Hematopoietic multipotent progenitor cell treated with erythropoietin and hydrocortisone succinate and interleukin-3 and kit ligand, for 17 days (in vitro differentiated cells): ENCODE measurements at places on chromosomes 7 and 10.

DNA sequence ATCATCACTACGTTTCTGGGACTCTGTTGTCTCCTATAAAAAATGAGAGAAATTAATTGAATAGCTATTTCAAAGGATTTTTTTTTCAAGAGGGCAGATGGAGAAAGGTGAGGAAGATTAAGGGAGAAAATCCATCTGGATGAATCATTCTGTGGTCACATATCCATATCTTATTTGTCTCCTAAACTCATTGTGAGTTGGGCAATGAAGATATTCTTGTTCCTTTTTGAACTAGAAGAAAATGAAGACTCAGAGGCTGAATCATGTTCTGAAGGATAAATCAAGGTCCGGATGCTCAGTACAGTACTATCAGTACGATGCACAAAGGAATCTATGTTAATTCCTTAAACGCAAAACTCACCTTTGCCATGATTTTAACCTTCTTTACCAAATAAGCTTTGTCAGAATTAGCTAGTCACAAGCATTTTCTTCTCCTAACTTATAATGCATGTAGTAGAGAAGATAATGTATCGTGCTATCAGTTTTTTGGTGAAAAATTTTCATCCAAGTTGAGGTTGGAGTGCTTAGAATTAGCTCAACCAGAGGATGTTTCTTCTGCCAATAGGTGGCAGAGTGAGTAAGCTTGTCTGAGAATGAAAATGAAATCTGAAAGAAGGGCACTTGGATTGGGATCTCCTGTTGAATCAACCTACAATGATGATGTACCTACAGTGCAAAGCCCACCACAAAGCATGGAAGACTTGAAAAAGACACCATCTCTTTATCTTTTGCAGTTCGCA is 446.9 kb downstream of the KIF20B start:
- no peak for DNase-seq

GRCh38 chr7:28474282-28474638 is 61.9 kb downstream of the CREB5 start:
- no peak for DNase-seq

DNA sequence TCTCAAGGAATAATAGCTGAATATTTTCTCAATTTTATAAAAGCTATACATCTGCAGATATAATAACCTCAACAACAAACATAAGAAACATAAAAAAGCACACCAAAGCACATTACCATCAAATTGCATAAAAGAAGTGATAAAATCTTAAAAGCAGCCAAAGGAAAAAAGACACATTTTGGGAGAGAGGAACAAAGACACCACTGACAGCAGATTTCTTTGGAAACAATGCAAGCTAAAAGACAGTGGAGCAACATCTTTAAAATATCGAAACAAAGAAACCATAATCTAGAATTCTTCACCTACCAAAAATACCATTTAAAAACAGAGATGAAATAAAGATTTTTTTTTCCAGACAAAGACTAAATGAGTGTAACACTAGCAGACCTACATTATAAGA is 55.7 kb upstream of the TEX47 start:
- DNase-seq: no peak

- DNase-seq: no peak
Measured at GRCh38 chr10:97770255-97770654, 1.5 kb downstream of the SFRP5 start.

DNA sequence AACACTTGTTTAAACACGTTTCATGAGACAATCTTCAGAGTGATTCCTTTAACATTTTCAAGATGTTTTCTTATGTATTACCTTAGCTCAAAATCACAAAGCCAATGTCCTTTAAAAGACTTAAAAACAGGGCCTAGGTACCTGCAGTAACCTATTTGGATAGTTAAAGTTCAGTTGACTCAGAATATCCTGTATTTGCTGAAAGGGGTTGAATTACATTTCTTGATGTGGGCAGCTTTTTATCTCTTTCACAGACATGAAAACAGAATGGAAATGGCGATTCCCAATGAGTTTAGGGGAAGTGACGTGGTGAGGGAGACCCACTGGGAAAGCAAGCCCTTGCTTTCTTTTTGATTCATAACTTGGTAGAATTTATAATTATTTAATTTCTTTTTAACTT is 324.4 kb upstream of the AOAH start:
- no peak for DNase-seq
